ENCODE measurements at places on chromosomes 1 and 21.

DNA sequence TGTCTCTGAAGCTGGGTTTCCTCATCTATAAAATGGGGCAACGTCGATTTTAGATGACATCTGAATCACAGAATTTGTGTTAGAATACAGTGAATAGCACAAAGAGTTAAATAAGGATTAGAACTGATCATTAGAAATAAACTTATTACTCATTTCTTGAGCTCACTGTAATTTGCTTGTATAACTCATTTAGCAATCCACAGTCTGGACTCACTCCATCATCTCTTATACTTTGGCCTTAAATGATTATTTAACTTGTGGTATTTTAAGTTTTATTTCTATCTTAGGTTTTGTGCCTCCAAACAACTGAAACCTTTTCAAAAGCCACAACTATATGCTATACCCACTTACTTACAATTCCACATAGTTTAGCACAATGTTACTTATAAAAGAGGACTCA is 128.0 kb downstream of the CDC42BPA start:
- DNase-seq, result no peak

DNA sequence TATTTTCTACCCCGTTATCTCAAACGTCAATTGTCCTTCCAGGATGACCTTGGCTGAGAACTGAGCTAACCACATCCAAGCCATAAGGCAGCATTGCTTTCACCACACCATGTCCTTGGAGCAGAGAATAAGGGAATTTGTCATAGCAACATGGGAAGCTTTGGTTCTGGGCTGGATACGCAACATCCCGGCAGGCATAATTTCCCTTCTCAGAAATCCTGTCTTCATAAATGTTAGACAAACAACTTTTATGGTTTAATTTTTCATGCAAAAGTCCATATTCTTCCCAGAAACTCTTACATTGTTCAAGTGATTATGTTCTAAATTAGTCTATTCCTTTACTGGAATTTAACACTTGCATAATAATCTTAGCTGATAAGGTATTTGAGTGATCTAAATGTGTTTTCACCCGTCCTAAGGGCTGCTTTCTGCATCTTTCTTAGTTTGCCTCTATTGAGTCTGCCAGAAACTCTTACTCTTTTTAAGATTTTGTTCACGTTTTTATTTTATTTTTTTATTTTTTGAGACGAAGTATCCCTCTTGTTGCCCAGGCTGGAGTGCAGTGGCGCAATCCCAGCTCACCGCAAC is 51.8 kb downstream of the KCNJ15 start:
- DNase-seq, result no peak

DNA sequence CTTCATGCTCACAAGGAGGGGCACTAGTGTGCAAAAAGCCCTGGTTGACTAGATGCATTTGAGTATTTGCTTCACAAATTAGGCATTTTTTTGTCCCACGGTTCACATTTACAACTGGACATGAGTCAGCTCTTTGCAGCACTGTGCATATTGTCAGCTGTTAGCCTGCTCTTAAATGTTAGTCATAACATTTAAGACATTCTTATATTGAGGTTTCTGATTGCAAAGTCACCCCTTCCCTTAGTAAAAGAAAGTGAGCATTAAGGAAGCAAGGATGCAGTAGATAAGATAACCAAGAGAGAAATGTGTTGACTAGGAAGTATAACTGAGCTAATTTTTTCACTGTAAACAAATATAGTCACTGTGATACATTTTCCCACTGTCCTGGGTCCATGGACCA is 132.6 kb upstream of the CTTNBP2NL start:
- DNase-seq, result no peak

- no peak for DNase-seq
These were observed 67.2 kb downstream of the CD46 start for GRCh38 chr1:207818971-207819451.

DNA sequence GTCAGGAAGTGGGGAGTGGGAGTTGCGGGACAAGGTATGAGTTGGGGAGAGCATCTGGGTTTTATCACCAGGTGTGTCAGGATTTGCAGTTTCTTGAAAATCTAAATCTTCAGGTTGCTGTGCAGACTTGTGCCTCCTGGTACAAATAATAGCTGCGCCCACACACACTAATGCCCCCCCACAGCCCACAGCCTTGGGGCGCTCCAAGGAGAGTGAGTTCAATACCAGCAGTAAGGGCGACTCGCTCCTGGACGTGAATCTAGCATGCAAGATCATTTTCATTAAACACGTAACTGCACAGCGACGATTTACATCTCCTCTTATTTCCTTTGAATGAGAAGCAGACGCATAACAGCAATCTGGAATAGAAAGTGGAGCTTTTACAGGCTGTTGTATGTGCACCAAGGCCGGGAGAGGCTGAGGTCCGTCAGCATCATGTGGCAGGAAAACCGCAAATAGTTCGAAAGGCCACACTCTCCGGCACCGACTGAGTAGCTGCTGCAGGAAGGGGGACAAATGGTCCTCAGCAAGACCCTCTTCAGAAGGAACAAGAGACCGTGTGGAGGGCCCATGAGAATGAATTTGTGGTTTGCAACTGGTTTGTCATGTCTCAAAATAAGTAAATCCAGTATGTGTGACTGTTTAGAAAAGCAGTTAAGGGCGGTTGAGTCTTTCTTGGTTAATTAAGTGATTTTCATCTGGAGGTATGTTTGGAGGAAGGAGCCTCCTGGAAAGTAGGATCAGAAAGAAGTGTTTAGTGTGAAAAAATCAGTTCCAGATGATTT is 439.5 kb downstream of the SMYD3 start:
- DNase-seq, result peak; percentile 18

GRCh38 chr1:183953031-183953430 is 84.5 kb downstream of the COLGALT2 start:
- DNase-seq, result no peak

DNA sequence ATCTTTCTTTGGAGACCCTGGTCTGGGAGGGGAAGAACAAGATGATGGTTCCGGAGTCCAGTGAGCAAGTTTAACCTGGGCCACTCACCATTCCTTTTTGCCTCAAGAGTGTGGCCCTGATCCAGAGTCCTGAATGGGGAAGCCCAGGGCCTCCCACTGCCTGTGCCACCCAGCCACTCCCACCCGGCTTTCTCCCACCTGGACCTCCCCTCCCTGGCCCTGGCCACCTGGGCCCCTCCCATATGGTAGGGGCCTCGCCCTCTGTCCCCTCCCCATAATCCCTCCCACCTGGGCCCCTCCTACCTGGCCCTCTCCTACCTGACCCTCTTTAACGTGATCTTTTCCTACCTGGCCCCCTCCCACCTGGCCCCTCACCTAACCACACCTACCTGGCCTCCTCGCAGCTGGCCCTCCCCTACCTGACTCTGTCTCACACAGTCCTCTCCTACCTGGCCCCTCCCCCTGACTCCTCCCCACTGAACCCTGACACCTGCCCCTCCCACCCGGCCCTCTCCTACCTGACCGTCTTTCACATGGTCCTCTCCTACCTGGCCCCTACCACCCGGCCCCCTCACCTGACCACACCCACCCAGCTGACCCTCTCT is 220.7 kb upstream of the VAMP3 start:
- DNase-seq, result no peak

DNA sequence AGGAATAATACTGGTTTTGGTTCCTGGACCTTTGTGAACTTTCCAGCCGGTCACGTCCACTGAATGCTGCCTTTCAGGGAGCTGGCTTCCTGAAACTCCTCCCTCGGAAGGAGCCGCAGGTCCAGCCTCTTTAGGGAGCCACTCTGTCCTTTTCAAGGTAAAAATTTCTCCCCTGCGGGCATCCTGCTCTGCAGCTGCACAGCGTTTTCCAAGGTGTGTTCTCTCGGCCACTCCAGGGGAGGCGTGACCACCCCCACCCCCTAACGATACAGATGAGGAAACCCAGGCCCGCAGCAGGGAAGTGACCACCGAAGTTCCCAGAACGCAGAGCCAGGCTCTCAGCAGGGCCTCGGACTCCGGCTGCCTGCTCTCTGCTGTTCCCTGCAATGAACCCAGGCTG is 21.5 kb downstream of the PADI2 start:
- DNase-seq, result no peak

- no peak for DNase-seq
These were observed 76.6 kb downstream of the RGL1 start for GRCh38 chr1:183881387-183882131.

DNA sequence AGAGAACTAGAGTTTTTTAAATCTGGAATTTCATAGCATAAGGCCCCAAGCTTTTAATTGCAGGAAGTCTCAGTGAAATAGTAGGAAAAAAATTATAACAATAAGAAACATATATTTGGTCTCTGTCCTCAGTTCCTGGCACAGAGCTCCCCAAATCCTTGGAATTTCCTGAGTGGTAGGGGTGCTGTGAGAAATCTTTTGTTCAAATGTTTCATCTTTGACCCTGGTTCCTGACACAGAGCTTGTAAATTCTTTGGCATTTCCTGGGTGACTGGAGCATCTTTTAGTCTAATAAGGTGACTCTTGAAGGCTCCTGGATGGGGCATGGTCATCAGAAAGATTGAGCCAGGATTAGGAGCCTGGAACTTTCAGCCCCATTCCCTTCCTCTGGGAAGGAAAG is 225.7 kb upstream of the AJAP1 start:
- DNase-seq, result no peak

- DNase-seq, result no peak
These were observed 17.1 kb downstream of the SLC66A1 start for GRCh38 chr1:19329188-19329587.

DNA sequence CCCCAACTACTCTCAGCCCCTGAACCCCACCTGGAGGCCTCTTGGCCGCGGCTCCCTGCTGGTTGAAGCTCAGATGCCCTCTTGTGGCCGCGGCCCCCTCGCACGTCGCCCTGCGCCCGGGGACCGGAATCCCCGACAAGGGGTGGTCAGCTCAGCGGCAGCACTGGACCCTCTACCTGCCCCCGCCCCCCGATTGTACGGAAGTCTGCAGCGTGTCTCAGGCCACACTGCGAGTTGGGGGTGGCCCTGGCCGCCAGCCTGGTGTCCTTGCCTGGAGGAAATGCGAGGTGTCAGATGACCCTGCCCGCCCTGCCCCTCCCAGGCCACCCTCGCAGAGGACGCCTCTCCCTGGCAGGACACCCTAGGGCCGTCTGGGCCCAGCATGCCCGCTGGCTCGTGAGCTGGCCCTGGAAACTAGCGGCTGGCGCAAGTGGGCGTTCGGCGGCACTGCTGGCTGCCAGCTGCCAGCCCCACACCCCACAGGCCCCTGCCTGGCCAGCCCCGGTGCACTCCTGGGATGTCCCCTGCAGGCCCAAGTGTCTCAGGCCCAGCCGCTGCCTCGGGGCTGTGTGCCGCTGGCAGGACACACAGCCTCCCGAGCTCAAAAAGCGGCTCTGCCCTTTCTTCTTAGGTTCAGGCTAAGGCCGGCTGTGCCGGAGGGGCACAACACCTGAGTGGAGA is 60.8 kb downstream of the EDN2 start:
- no peak for DNase-seq

DNA sequence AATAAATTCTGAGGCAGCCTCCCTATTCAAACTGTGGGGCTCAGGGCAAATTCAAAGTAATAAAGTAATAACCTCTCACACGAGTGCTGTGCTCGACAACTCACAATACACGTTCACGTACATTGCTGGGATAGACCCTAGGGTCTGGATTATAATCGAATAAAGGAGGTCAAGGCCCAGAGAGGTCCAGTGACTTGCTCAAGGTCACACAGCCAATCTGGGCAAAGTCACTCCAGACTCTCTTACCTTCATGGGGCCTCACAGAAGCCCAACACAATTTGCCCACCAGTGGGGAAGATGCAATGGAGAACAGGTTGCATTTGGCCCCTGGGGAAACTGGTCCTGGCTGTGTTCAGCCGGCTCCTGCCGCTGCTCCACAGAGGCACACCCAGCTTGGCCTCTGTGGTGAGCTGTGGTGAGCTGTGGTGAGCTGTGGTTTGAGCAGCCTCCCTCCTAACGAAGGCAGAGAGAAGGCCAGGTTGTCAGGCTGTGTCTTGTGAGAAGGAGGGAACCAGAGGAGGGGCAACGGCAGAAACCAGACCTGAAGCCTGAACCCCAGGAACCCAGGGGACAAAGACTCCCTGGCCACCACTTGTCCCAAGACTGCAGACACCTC is 35.1 kb downstream of the NUAK2 start:
- DNase-seq, result peak; percentile 59

DNA sequence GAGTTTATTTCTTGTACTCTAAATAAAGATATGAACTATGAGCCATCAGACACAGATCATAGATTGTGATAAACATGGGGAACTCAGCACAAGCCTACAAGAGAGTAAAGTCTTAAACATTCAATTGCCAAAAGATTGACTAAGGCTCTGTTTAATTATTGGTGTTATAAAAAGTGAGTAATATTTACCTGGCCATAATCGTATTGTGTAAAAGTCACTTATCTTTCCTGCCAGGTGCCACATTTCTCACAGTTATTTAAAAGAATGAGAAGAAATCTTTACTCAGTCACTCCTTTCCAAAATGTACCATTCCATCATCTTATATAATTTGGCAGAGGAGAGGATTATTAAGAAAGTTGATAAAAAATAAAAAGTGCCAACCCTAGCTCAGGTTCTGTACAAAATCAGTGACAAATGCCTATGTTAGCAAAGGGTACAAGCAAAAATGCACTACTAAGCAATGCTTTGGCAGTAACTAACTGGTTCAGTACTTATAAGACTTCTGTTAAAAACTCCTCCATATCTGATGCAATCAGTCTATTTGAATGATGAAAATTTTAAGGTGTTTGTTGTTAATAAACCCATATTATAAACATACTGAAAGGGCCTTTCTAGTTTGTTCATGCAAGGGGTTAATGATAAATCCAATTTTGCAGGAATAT is 5.8 kb upstream of the NR5A2 start:
- DNase-seq, result no peak

DNA sequence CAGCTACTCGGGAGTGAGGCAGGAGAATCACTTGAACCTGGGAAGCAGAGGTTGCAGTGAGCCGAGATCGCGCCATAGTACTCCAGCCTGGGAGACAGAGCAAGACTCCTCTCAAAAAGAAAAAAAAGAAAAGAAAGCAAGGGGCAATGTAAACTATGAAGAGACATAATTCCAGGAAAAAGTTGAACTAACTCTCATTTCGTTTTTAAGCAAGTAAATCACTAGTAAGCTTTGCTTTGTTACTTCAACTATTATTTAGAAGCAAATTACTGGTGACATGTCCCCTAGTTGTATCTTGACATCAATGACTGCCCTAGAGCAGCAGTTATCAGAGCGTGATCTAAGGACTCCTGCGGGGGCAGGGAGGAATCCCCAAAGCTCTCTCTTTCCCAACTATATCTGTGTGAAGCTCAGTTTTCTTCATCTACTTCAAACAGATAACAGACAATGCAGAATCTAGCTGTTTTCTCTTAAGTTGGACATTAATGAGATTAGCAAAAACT is 18.7 kb downstream of the CLSTN1 start:
- DNase-seq, result no peak

DNA sequence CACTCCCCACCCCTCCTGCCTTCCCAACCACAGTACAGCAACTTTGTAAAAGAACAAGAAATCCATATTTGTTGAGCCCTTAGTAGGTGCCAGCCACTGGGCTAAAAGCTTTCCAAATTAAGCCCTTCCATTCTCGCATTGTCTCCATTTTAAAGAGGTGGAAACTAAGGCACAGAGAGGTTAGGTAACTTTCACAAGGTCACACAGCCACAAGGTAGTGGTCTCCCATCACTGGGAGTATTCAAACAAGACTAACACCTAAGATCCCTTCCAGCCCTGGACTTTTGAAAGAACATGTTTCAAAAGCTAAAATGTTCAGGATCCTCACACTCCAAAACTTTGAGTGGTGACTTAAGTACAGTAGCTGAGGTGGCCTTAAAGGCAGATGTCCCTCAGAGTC is 3.2 kb downstream of the SDC3 start:
- DNase-seq, result no peak

GRCh38 chr1:211738691-211739301 is 63.4 kb upstream of the NEK2 start:
- DNase-seq, result no peak

- no peak for DNase-seq
These were observed 43.9 kb upstream of the TACSTD2 start for GRCh38 chr1:58620926-58621325.

- DNase-seq, result no peak
These were observed 59.4 kb downstream of the ST6GALNAC3 start for GRCh38 chr1:76133977-76134376.
